Forelimb muscle (tissue), 1 donor: ENCODE measurements at places on chromosomes 7 and 10. TPM values are rescaled to one million over a fixed set of nuclear protein-coding genes. Genes with fewer than 3 reads are reported as not detected.

The SFXN3 gene
- polyA plus RNA-seq = 22.5 TPM

The JAKMIP3 gene
- 0.57 TPM for polyA plus RNA-seq

DNA sequence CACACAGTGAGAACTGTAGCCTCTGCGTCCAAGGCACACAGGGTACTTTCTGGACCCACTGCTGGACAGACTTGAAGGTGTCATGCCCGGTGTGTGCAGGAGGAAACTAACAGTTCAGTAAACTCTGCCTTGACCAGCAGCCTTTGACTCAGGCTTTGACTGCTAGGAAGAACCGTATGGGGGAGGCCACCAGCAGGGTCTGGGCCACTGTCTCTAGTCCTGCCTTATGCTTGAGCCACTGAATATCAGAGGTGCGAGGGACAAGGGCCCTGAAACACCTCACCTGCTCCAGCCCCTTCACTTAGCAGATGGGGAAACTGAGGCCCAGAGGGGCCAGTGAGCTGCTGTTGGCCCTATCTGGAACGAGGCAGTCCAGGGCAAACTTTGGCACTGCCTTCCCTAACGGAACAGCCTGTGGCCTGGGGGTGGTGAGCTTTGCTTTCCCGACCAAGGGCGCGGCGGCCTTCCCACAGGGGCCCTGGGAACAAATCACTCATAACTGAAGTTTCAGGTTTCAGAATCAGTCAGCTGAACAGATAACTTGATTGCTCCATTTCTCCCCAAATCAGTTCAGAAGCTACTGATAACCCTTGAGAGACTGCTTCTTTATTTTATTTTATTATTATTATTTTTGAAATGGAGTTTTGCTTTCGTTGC is 130.0 kb downstream of the FAM53B start:
- no peak for DNase-seq

DNA sequence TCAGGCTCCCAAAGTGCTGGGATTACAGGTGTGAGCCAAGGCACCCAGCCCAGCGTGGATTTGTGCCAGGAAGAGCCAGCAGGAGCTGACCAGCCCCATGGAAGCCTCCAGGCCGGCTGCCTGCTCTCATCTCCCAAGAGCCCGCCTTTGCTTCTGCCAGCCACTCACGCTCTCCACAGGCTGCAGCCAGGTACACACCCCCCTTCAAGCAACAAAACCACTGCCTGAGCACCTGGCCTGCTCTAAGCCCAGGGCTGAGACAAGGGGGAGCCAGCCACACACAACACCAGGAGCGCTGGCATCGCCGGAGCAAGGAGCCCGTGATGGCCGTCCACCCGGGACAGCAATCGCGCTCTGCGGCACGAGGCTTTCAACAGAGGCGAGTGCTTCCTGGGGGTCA is 34.5 kb downstream of the MAD1L1 start:
- no peak for DNase-seq

GRCh38 chr10:21520509-21520908 is 5.0 kb downstream of the SKIDA1 start:
- no peak for DNase-seq

- DNase-seq = no peak
Observed at GRCh38 chr10:15652117-15652516, 67.6 kb downstream of the ITGA8 start.

- no peak for DNase-seq
Observed at GRCh38 chr10:49152037-49152436, 18.2 kb upstream of the FAM170B start.
